ENCODE measurements at places on chromosomes 7 and 10.

DNA sequence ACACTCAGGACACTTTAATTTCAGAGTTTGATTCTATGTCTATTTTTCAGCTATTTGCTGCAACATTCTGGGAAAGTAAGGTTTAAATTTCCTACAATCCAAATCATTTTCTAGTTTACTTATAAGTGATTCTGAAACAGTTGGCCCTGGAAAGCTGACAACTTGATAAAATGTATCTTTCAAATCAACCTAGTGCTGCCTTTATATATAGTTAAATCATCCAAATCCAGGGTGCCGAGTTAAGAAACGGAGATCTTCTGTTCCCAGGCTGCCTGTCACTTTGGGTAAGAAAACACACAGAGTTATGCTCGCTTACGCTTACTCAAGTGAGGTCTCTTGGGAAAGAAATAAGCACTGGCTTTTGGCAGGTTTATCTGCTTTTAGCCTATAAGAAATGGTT is 175.0 kb downstream of the POU6F2 start:
- no peak for DNase-seq

DNA sequence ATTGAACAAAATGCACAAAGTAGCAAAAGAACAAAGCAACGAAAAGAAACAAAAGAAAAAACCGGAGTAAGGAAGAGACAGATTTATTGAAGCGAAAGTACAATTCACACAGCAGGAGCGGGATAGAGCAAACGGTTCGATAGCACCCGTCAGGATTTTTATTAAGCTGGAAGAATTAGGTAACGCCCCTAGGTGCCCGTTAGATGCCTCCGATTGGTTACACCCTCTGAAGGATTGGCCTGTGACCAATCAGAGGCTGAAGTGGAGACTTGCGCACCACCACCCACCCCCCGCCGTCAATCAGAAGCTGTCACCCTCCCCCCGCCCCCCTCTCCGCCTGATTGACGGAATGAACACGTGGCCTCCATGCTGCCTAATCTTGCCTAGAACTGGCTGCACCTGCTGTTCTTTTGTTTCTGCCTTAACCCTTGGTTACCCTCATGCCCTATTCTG is 16.8 kb downstream of the OCM2 start:
- no peak for DNase-seq

DNA sequence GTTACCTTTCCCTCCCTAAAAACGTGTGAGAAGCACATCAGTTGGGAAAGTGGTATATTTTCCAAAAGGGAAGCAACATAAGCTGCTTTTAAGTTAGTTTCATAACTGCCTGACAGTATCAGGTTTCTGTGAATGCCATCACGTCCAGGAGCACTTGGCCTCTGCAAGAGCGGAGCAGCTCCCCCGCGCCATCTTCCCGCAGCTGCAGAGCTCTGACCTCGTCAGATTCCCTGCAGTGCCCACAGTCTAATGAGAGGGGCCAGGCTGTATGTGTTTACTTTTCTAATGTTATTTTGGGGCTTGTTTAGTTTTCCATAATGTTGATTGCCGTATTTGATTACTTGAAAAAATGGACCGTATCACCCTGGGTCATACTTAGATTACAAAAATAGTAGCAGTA is 74.2 kb downstream of the MGMT start:
- no peak for DNase-seq

DNA sequence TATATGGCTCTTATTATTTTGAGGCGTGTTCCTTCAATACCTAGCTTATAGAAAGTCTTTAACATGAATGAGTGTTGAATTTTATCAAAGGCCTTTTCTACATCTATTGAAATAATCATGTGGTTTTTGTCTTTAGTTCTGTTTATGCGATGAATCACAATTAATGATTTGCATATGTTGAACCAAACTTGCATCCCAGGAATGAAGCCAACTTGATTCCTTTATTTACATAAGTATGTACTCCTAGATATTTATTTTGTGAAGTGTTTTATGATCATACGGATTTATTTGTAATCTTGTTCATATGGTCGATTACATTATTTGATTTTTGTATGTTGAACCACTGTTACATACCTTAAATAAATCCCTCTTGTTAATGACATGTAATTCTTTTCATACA is 244.3 kb upstream of the KCND2 start:
- no peak for DNase-seq

- no peak for DNase-seq
Observed at GRCh38 chr10:79376751-79377556, 29.7 kb downstream of the PPIF start.
